ENCODE measurements at places on chromosomes 12 and 14.

DNA sequence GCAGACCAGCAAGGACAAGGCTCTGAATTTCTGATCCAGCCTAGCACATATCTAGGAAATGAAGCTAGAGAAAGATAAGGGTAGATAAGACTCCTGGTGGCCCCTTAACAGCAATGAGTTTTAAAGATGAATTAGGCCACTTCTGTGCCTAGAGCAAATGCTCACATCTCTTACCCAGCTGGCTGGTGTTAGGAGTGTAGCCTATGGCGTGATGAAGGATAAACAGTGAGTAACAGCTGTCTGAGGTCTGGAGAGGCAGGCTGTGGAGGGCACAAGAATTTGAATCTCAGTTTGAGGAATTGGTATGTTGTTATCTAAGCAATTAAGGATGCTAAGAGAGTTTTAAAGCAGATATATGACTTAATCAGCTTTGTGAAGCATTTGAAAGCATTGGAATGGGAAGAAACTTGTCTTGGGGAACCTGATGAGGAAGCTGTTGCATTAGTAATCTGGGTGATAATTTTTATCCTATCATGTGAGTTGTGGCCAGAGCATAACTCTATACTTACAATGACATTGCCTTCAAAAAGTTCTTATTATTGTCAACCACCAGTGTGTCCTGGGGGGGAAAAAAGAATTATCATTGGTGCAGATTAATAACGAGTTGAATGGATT, 161.8 kb downstream of the SRGAP1 start:
- DNase-seq: no peak

DNA sequence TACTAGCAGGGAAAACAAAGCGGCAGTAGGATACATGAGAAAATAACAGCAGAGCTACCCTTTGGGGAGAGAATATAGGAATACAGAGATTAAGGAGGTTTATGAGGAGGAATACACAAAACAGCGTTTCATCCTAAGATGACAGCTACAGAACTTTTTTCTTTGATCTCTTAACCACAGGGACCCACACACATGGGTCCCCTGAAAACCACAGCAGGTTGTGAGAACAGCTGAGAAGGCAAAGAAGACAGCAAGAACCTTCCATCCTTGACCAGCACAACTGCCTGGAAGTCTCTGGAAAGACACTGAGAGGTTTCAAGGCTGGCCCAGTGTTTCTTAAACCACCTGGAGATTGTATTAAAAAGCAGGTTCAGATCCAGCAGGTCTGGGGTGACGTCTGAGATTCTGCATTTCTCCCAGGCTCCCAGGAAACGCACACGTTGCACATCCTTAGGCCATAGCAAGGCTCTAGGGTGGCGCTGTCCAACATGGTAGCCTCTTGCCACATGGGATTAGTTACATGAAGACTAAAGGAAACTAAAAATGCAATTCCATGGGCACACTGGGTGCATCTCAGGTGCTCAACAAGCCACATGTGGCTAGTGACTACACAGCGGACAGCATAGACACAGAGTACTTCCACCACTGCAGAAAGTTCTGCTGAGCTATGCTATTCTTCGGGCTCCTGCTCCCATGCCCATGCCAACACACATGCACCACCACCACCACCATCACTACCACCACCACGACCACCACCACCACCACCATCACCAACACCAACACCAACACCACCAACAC, 92.3 kb downstream of the FOXN3 start:
- DNase-seq: no peak

DNA sequence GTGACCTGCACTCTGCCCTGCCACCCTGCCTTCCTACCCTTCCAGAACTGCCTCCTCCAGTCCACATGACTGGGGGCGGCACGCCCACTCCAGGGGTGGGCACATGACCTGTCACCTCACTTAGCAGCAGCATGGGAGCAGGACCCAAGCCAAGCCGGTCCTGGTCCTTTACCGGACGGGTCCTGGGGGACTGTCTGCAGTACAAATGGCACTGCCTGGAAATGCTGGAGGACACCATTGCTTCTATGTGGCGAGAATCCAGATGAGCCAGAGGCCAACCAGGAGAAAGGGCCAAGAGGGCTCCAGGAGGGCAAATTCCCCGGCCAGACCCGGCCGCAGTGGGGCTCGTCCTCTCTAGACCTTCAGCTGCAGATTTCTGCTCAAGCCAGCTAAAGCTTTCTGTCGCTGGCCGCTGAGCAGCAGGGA, 33.1 kb downstream of the ITPK1 start:
- no peak for DNase-seq

- no peak for DNase-seq
These were observed 33.5 kb downstream of the SLC15A4 start for GRCh38 chr12:128790221-128790620.

DNA sequence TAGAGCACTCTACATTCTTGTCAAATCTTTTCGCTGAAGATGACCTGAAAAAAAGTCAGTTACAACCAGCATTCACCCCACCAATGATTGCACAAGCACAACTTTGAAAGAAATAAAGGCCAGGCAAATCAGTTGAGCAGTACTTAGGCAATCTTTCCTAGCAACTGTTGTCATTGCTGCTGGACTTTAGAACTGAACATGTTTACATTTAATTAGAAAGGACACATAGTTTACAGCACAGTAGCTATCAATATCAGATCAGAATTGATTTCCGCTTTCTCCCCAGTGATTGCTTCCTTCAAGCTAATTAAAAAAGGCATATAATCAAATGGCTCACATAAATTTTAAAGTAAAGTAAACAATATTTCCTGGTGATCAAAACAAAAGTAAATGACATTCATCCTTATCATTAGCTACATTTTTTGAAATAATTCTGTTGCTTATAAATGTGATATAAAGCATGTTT, 128.4 kb downstream of the FOXA1 start:
- no peak for DNase-seq

DNA sequence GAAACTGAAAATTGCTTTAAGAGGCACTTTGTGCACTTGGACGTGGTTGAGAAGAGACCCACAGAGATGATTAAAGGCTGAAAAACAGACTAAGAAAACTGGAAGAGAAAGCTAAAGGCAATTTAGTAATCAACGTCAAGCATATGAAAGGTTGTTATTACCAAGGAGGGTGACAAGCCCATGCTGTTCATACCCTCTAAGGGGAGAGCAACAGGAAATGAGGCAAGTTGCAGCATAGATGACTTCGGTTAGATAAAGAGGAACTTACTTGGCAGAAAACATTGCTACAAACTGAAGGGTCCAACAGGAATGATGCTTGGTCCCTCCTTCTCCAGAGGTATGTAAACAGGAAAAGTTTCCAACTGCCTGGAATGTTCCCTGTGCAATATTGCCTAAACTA, 107.8 kb downstream of the DUSP6 start:
- no peak for DNase-seq

DNA sequence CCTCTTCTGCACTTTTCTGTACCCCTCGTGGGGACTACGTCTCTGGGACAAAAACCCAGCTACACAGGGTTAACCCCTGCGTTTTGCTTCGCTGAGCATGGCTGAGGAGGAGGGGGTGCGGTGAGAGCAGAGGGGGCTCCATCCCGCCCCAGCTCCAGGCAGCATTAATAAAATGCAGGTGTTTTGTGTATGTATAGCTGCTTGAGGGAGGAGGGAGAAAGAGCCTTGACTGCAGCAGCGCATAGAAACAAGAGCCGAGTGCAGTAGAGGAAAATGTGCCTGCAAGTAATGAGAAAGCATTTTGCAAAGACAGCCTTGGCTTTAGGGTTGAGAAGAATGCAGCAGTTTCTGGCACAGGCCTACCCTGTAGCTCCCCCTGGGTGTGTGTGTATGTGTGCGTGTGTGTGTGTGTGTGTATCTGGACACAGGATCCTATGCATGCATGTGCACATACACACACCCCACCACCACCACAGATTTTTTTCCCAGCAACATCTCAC, 103.9 kb downstream of the ZFP36L1 start:
- DNase-seq: no peak

- DNase-seq: no peak
These were observed 59.8 kb upstream of the BCL11B start for GRCh38 chr14:99331811-99332210.

GRCh38 chr12:44457465-44457864, 418.6 kb downstream of the NELL2 start:
- DNase-seq: no peak

- DNase-seq: no peak
These were observed 594 bp upstream of the CEP170B start for GRCh38 chr14:104864267-104865080.

- no peak for DNase-seq
These were observed 24.3 kb upstream of the OR6J1 start for GRCh38 chr14:22668417-22668816.

- no peak for DNase-seq
These were observed 22.1 kb downstream of the RAB35 start for GRCh38 chr12:120094485-120094884.

GRCh38 chr14:22602862-22603261, 4.8 kb downstream of the ABHD4 start:
- DNase-seq: no peak

GRCh38 chr14:102050625-102051024, 36.2 kb downstream of the HSP90AA1 start:
- DNase-seq: no peak

DNA sequence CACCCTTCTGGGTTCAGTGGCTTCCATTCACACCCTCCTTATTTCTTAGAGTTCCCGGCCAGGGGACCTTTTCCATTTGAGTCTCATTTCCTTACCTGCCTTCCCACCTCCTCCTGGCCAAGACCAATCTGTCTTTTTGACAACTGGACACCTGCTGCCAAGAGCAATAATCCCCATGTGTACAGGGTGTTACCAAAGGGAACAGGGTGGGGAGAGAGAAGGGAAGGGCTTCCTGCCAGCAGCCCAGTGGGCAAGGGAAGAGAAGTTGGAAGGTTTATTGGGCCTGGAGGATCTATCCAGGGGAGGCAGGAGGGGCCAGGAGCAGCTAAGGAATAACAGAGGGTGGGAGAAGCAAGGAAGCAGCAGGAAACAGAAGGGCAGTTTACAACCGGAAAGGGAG, 346.2 kb downstream of the C12orf75 start:
- no peak for DNase-seq

DNA sequence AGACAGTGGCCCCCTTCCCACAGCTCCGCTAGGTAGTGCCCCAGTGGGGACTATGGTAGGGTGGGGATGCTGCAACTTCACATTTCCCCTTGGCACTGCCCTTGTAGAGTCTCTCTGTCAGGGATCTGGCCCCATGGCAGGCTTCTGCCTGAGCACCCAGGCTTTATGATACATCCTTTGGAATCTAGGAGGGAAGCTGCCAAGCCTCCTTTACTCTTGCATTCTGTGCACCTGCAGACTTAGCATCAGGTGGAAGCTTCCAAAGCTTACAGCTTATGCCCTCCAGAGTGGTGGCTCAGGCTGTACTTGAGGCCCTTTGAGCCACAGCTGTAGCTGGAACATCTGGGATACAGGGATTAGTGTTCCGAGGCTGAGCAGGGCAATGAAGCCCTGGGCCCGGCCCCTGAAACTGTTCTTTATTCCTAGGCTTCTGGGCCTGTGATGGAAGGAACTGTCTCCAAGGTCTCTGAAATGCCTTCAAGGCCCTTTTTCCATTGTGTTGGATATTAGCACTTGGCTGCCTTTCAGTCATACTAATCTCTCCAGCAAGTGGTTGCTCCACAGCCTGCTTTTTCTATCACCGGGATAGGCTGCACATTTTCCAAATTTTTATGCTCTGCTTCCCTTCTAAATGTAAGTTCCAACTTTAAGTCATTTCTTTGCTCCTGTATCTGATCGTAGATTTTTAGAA, 22.2 kb upstream of the OR6J1 start:
- no peak for DNase-seq

GRCh38 chr12:124592050-124592449, 24.6 kb upstream of the NCOR2 start:
- DNase-seq: no peak
